ENCODE measurements at places on chromosomes 7 and 10.
A peak's percentile ranks its signal among the peaks of the same experiment; 100 is the strongest.

GRCh38 chr10:86139066-86139657 is 227.4 kb downstream of the GRID1 start:
- DNase-seq = no peak

DNA sequence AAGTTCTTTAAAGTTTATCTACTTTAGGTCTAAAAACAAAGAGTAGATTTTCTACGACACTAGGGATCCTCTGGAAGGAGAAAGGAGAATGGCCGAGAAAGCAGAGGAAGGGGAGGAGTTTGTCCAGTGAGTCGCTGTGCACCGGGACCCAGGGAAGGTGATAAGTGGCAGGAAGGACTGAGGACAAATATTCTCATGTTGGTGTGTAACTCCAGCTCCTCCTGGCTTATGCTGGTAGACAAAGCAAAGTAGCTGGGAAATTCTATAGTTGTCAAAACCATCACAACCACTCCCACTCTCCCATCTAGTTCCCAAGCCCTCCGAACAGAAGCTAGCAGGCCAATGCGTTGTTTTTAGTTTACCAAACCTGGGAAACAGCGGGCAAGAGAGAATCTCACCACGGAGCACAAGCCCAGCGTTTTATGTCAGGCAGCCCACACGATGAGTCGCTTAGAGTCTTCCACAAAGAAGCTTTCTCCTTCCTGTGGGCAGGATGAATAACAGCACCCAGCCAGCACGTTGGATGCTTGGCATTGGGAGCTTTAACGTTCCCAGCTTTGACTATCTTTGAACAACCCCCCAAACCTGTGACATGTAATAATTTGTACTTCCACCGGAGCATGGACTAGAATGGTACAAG is 32.9 kb upstream of the JCAD start:
- DNase-seq = no peak

DNA sequence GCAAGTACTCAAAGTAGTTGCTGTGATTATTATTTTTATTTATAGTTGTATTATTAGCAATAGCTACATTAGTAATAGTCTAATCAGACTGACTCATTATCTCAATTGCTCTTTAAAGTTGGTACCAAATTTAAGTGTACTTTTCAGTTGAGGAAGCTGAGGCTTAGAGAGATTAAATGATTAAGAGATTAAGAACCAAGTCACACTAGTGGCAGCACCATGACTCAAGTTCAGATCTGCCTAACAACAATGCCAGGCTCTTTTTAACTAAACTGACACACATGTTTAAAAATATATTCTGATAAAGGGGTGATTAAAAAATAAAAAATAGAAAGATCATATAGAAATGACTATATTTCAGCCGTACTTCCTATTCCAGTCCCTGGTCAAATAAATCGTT is 42.0 kb downstream of the FZD1 start:
- no peak for DNase-seq

DNA sequence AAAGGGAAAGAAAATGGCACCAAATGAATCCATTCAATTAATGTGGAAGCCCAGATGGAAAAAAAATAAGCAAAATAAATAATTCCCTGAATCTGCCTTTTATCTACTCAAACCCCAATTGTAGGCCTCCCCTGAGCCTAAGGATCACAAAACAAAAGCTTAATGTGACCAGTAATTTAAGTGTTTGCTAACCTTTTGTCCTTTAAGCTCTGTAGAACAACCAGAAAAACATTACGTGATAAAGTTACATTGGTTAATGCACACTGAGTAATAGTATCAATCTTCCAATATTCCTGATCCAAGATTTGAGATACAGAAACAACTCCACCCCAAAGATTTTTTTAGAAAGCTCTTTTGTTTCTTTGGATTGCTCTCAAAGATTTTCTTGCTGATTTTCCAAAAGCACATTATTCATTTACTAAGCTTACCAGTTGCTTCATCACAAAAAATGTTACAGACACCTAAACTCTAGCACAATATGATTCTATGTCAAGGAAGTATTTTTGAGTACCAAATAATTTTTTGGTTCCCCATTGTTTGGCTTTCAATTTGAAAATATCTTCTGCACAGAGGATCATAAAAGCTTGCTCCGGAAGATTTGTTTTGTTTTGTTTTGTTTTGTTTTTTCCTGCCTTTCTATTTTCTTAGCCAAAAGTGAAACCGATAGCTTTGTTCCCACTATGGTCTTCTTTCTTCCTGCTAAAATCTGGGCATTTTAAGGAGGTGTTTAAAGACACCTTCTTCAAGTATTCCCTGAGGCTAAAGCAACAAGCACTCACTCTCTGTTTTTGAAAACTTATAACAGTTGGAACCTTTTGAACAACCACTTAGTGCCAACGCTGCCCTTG is 54.2 kb downstream of the TRIL start:
- no peak for DNase-seq

DNA sequence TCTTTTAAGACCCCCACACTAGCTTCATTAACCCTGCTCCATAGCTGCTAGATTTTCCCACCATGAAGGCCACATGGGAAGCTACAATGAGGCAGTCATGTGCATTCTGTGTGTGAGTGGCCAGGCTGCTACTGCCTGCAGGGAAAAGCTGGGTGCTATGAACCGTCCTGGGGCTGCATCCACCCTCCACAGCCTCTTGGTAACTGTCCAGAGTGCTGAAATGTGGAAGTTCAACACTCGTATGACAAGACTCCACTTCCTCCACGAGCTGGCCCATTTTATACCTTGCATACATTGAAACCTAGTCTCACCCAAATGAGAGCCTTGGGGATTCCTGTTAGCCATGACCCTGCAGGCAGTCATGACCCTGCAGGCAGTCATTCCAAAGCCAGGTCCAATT is 59.4 kb downstream of the CUZD1 start:
- DNase-seq = no peak

- no peak for DNase-seq
Observed at GRCh38 chr7:32893207-32893524, 1.6 kb upstream of the KBTBD2 start.

GRCh38 chr10:66180581-66181318 is 745.1 kb upstream of the LRRTM3 start:
- peak; percentile 18 for DNase-seq

GRCh38 chr7:120052884-120053382 is 220.0 kb upstream of the KCND2 start:
- DNase-seq = peak; percentile 71

DNA sequence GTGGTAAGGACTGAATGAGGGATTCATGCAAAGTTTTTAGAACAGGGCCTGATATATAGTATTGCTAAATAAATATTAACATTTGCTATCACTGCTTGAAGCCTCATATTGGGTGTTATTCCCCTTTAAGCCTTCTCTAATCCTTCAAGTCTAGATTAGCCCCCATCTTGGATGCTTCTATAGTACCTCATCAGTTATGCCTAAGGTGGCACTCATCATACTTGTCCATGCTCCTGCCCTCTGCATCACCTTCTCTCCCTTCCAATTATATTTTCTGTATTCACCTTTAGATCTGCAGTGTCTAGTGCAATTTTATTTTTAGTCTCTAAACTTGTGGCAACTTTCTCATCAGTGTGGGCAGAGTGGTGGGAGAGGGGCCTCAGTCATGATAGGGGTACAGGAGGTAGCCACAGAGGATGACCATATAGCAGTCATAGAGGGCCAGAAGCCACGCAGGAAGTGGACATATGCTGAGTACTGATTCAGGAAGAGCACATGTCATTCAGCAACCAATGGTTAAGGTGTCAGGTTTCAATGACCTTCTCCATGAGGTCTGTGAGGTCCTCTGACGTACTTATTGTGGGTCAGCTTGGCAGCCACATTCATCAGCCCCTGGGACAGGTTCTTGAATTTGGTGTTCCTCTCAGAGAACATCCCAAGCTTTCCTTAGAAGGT is 2.5 kb downstream of the ENTPD1 start:
- DNase-seq = no peak

DNA sequence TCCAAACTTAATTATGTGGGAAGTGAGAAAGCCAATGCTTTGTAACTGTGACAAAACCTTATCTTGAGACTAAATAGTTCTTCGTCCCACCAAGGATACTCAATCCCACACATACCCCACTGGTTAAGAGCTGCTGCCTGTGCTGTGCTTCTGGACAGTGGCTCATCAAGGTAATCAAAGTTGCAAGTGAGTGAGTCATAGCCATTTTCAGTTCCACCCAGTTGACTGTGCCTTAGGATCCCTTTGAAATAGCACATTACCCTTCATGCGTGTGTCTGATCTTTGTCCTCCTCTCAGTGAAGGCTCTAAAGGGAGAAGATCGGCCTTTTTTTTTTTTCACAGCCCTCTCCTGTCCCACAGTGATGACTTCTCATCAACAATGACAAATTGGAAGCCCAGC is 706.0 kb upstream of the AUTS2 start:
- DNase-seq = peak; percentile 4

DNA sequence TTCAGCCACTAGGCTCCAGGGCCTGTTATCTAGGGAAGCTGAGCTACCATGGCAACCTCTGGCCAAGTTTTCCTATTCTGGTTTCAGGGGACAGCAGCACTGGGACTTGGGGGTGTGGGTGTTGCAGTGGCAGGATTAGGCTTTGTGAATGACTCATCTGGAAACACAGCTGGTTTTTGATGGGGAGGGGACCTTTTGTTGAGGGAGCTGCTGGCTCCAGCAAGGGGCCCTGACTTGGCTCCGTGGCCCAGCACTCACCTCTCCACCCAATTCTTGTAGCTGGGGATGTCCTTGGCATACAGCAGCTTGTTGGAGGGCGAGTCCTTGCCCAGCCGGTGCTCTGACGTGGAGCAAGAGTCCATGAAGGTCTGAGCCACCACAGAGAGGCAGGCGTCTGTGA is 435.9 kb downstream of the PLXNA4 start:
- no peak for DNase-seq

DNA sequence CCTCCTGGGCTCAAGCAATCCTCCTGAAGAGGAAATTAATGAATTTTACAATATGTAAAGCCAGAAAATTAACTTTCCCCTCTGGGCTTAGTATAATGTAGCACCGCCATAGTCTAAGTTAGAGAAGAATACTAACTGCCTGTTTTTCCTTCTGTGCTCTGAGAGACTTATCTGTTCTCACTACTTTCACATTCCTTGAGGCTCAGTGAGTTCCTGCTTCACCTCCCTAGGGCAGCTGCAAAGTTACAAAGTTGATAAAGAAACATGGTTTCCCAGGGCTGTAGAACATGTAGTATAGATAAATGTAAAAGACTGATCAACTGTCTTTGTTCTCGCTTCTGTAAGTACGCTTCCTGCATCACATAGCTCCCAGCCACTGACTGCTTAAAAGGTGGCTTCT is 16.0 kb upstream of the OLAH start:
- DNase-seq = no peak

GRCh38 chr7:16063716-16064675 is 357.3 kb downstream of the CRPPA start:
- DNase-seq = peak; percentile 71

DNA sequence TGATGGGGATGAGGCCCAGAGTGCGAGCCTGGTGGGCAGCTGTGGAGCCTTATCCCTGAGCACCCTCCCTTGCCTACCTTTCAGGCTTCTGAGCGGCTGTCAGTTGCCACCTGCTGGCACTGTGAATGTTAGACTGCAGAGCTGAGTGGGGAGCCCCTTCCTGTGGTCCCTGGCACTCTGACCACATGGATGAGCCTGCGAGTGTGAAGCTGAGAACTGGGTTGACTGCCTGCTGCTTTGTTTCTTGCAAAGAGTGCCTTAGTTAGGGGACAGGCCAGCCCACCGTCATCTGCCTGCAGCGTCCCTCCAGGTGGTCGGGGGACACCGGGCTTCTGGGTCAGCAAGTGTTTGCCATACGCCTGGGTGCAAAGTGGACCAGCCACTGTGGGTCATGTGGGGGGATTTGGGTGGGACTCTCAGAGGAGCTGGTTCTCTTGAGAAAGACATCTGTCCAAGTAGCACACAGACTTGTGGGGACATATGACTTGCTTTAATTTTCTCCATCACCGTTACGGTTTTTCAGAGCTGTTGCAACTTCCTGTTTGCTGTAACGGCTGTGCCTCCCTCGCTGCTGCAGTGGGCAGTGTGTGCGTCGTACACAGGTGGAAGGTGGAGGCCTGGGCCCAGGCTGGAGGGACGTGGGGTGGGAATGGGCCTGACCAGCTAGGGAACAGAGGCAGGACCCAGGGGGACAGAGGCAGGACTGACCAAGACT is 13.7 kb downstream of the INPP5A start:
- no peak for DNase-seq

DNA sequence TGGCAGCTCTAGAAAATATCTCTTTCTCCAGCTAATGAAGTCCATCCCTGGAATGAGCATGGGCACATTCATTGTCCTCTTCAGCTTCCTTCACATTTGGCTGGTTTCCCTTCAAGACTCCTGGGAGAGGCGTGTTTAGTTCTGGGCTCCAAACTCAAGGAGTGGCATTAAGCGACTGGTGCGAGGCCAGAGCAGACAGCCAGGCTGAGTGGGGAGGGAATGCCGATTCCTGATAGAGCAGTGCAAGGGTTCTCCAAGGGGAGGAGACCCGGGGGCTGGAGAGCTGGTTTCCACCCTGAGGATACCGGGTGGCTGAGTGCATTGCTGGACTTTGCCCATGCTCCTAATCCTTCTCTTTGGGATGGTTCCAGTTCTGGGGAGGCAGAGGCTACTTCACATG is 372.1 kb downstream of the RPS24 start:
- DNase-seq = no peak

DNA sequence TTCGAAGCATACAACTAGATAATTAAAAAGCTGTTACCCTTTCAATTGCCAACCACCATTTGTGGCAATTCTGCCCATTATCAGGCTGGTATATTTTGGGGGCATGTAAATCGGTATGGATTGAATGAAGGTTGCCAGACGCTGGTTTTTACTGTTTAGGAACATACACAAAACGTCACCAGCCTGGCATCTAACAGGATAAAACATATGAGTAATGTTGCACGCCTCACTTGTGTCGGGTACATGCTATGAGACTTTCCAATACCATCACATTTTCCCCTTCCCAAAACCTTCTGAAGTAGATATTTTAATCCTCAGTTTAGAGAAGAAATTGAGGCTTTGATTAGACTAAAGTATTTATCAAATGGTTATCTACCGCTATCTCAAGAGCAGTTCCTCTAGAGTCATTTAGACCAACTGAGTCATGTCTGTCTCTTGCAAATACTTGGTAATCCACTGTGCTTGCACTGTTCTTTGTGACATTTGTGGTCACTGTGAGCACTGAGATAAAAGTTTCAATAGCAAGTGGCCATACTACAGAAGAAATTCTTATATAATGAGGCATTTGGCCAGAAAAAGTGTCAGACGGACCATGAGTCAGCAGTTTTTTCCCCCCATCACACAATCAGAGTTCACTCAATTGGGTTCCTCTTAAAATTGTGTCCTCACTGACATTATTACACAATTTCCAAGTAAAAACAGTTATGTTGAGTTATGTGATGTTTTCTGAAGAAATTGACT is 498.7 kb downstream of the NXPH1 start:
- DNase-seq = no peak
